ENCODE measurements at places on chromosomes 5 and 9. TPM values are rescaled to one million over a fixed set of nuclear protein-coding genes. Genes with fewer than 3 reads are reported as not detected.

- H3K4me3 ChIP-seq, result no peak overlapping the region
- H3K36me3 ChIP-seq, result no peaks in the 10 kb centered on the region
- no peaks in the 10 kb centered on the region for H3K27me3 ChIP-seq
- no peak overlapping the region for H3K27ac ChIP-seq
- no peaks in the 10 kb centered on the region for H3K4me1 ChIP-seq
- DNase-seq, result no peak
Measured at GRCh38 chr5:170846416-170846815, 15.4 kb upstream of the RANBP17 start.

GRCh38 chr9:2109069-2109650 is 94.0 kb downstream of the SMARCA2 start:
- peaks cover 73% of the 10 kb centered on the region for H3K36me3 ChIP-seq
- H3K4me3 ChIP-seq, result no peak overlapping the region
- peaks cover 11% of the 10 kb centered on the region for H3K4me1 ChIP-seq
- H3K27ac ChIP-seq, result no peak overlapping the region

DNA sequence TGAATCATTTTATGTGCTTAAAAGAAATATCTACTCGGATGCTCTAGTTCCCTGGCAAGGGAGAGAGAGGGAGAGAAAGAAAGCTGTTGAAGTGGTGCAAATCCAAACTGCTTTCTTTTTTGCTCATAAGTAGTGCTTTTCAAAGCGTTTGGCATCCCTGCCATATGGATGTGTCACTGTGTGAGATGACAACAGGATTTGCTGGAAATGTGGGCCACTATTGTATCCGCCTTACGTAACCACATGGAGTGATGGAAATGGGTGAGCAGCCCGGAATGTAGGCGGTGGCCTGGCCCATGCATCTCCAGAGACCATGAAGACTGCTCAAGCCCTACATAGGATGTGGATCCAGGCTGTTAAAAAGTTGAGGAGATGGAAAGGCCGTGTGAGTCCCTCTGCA is 30.8 kb downstream of the TJP2 start:
- no peak overlapping the region for H3K27ac ChIP-seq
- DNase-seq, result no peak
- peaks cover 29% of the 10 kb centered on the region for H3K4me1 ChIP-seq
- H3K27me3 ChIP-seq, result peaks cover 3% of the 10 kb centered on the region
- peaks cover 3% of the 10 kb centered on the region for H3K36me3 ChIP-seq

Gene NUTM2F
- total RNA-seq, result not detected
